Suppressor macrophage treated with lipopolysaccharide for 1 hour (primary cell): ENCODE measurements at places on chromosomes 6 and 20.

DNA sequence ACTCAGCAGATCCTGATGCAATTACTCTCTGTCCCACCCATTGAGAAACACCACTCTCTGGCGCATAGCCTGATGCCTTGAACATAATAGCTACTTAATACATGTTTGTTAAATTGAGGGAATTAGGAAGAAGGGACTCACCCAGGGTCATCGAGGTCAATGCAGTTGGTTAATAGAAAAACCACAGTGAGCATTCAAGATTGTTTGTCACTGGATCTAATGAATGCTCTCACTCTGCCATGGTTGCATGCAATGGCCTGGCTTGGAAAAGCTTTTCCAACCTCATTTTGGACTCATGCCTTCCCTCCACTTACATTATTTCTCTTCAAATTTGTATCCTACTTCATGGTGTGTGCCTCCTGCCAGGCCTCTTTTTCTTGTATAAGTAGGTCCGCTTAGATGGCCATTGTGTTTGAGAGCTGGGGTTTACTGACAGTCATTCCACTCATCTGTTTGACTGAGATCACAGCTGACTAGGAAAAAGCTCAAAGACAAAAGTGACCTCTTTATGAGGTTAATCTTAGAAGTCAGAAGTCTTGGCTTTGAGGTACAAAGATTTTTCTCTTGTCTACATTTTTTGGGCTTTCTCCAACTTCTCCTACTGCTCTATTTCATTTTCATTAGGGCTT, 154.8 kb upstream of the RAB32 start:
- DNase-seq = no peak

DNA sequence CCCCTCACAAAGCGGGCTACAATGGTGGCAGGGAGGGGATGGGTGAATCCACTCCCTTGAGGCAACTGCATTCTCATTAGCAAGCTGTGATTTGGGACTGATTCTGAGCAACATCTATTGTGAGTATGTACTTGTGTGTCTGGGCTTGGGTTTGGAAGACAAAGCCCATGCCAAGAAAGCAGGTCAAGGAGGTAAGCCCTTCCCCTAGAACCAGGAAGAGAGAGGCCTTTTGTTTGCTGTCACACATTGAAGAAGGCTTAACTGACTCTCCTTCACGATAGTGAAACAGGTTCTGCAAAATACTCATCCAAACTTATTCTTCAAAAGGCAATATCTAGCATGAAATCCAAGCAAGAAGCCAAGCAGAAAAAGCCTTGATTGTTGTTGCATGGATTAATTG, 403.1 kb upstream of the ID4 start:
- no peak for DNase-seq

- peak; percentile 56 for DNase-seq
Observed at GRCh38 chr6:16688436-16688835, 72.8 kb downstream of the ATXN1 start.

DNA sequence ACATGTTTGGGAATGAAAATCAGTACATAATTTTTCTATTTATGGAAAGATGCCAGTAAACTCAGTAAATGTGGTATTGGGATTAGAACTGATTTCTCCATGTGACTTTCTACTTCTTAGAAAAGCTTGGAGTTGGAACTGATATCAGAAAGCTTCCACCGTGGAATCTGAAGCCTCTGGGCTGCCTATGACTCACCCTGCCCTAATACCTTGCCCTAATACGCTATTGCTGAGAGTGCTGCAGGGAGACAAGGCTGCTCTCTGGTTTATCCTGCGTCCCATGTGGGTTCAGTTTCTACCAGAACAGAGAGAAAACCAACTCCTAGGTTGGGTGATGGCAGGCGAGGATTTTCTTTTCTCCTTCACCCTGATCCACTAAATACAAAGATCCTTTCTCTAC, 3.3 kb upstream of the STMND1 start:
- no peak for DNase-seq

DNA sequence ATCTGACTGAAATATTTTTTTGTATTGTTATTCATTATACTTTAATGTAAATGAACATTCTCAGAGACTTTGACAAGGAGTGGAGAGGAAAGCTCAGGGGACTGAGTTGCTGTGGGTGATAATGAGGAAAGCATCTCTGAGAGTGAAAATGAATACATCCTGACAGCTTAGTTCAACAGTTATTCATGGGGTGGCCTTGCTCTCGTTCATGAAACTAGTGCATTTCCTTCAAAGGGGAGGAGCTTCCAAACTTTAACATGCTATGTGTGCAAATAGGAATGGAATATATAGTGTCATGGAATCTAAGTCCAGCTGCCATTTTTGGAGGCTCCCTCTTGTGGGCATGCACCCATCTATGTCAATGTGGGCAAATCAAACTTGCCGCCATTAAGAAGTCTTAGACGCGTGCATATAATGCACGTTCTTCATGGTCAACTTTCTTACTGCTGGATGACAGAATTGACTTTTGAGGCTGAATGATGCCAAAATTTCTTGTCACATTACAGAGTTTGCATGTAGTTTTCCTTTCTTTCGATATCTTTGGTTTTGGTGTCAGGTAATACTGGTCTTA, 124.3 kb upstream of the TMEM170B start:
- no peak for DNase-seq

DNA sequence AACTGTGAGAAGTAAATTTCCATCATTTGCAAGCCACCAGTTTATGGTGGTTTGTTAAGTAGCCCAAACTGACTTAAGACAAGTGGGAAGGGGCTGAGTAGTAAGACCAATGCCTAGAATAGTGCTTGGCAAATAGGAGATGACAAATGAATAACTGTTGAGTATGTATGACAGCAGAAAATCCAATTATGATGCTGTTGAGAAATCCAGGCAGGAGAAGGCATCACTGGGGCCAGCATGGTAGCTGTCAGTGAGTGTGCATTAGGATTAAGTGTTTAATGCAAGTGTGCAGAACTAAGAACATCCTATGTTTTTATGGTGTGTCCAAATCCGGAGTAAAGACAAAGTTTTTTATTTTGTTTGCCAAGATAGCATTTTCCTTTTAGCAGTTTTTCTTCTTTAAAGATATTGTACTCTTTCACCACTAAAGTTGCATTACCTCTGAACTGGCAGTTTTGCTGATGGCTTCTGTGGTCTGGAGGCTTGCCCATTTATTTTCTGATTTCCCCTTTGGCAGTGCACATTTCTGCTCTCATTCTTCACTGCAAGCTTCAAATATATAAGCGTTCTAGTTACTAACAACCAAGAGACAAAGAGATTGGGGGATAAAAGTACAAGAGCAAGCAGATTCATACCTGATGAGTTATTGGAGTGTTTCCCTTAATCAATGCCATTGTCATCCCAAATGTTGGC, 289.7 kb downstream of the KCNQ5 start:
- DNase-seq = no peak

GRCh38 chr6:170436209-170436809, 116.8 kb downstream of the PSMB1 start:
- no peak for DNase-seq

DNA sequence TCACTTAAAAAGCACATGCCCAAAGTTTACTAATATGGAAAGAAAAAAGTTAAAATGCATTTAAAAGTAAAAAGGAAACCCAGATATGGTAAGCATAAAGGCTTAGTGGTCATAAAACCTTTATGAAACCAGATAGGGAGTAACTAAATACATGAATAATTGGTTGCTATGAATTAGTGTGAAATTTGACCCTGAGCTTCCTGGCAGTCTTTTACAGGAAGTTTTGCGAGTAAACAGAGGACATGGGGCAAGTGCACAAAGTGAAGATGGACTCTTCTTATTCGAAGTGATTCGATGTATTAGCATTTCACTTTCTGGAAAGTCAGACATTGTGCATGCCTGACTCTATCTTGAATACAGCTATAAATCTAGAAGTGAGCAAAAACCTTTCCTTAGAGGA, 90.9 kb upstream of the MLIP start:
- DNase-seq = no peak

- no peak for DNase-seq
Observed at GRCh38 chr20:36036688-36037087, 68.3 kb downstream of the CNBD2 start.

DNA sequence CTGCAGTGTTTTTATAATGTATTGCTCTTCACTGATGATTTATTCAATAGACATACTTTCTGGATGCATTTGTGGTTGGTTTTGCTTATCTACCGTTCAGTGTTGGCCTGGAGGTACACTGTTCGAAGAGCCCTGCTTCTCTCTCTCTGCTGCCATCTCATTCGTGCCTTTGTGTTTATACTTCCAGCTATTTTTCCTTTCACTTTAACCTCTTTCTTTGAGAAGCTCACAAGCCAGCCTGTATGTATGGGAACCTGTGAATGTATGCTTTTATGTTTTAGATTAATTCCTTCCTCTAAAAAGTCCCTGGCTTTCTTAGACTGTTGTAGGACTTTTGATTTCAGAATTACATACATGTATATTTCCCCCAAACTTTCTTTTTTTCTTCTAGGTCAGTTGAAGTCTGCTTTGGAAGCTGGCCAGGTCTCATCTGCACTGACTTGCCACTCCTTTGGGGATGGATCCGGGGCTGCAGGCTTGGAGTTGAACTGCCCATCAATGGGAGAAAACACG, 83.0 kb downstream of the SCAND1 start:
- no peak for DNase-seq
